ENCODE measurements at places on chromosomes 5 and 9. TPM values are rescaled to one million over a fixed set of nuclear protein-coding genes. Genes with fewer than 3 reads are reported as not detected.

DNA sequence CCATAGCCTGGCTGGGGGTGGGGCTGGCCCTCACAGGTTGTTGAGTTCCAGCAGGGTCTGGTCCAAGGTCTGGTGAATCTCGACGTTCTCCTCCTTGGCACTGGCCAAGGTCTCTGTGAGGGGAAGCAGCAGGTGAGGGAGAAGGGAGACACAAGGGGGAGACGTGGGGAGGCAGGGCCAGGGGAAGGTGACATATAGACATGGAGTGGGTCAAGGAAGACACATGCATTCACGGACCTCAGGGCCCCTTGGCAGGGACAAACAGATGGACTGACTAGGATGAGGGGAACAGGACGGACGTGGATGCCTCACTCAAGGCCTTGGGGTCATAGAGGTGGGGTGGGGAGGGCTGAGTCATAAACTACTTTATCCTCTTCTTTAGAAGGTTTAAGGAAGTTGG lies 7.7 kb downstream of the TPM2 start:
- peak; percentile 27 for DNase-seq

- no peak for DNase-seq
Measured at GRCh38 chr5:92991581-92992067, 589.4 kb downstream of the NR2F1-AS1 start.

GRCh38 chr5:1257363-1257762 lies 32.2 kb downstream of the SLC6A18 start:
- no peak for DNase-seq

DNA sequence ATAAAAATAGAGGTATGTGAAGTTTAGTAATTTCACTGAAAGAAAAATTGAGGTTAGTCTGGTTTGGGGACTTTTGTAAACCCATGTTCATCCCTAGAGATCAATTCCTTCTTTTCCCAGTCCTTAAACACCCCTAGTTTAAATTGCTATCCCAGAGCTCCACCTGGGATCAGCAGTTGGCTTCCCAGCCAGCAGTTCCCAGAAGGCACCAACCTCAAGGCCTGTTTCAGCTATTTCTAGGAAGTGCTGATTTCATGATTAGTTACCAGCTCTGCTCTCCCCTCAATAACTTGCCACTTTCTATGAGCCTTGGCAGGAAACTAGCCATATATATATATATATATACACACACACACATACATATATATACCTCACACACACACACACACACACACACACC lies 30.5 kb downstream of the EPB41L4B start:
- no peak for DNase-seq

The LRRC8A gene
- 48.5 TPM for total RNA-seq
